NCI-H187 treated with DMSO at 0.1 percent for 48 hours (cell line): ENCODE measurements at places on chromosomes 6 and 20.

GRCh38 chr6:41405941-41406727 is 70.7 kb downstream of the NCR2 start:
- no peak for DNase-seq

- no peak for DNase-seq
These were observed 34.0 kb downstream of the ZC3H12D start for GRCh38 chr6:149450679-149451375.

GRCh38 chr6:147154454-147154853 is 49.8 kb upstream of the STXBP5 start:
- DNase-seq, result no peak

- DNase-seq, result no peak
These were observed 23.7 kb downstream of the TRAM2 start for GRCh38 chr6:52553158-52553557.

DNA sequence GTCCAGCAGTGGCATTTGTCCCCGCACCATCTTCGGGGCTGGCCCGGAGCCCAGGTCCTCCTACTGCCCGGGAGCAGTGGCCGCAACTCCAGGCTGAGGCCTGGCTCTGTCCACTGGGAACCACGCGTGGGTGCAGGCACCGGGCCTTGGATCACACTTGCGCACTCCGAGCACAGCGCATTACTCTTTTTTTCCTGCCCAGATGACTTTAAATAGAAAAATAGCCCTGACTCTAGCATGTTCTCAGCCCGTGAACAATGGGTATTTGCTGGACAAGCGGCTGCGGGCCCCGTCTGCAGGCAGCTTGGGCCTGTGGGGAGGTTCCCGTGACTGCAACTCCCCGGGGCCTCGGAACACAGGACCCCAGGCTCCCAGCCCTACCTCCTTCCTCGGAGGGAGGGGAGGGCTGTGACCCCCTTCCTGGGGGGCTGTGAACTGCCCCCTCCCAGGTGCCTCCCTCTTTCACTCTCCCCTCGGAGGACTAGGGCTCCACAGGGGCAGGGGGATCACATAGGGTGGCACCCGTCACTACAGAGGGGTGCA is 162.2 kb downstream of the TBXT start:
- DNase-seq, result no peak

GRCh38 chr20:62352402-62353288 is 14.5 kb downstream of the LAMA5 start:
- DNase-seq, result no peak

DNA sequence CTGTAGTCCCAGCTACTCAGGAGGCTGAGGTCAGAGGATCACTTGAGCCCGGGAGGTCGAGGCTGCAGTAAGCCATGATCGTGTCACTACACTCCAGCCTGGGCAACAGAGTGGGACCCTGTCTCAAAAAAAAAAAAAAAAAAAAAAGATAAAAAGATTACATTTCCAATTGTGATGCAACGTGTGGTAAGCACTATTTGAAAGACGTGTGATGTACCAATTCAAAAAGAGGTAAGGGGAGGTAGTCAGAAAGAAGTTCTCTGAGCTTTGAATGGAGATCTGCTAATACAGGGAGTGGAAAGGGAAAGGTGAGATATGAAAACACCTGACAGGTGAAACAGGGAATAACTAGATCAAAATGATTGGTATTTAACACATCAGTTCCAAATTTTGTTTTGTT is 11.9 kb downstream of the GOPC start:
- no peak for DNase-seq

GRCh38 chr6:167589615-167589940 is 237.1 kb upstream of the AFDN start:
- no peak for DNase-seq

DNA sequence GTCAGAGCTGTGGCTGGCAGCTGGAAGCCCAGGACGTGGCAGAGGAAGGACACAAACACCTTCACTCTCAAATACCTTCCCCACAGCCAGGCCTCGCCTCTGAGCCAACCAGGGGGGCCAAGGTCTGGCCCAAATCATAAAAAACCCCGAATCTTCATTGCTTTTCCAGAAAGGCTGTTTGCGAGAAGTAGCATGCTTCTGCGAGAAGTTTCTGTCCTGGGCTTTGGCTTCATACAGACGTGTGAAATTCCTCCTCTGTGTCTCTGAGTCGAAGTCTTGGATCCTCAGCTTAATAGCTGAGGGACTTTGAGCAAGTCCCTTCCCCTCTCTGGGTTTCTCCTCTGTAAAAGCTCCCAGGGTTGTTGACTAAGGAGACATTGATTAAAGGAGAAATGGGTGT is 63.0 kb downstream of the CHMP4B start:
- no peak for DNase-seq

GRCh38 chr6:122222761-122223160 is 176.7 kb upstream of the HSF2 start:
- no peak for DNase-seq

DNA sequence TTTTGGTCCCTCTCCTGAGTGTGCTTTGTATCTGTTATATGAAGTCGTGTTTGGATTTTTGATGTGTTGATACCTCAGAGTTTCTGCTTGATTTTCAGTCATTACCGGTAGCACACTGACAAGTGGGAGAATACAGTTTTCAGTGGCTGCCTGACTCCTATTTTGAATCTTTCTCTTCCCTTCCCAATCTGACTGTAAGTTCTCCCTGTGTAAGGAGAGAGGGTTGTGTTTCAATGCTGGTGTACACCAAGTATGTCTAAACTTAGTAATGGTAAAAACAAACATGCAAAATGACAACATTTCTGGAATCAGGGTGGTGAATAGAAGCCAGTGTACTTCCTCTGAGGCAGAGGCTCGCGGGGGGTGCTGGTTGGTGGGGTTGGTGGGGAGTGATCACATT is 103.4 kb downstream of the HIVEP1 start:
- no peak for DNase-seq

GRCh38 chr6:7241709-7242645 is 71.0 kb downstream of the SSR1 start:
- DNase-seq, result no peak

DNA sequence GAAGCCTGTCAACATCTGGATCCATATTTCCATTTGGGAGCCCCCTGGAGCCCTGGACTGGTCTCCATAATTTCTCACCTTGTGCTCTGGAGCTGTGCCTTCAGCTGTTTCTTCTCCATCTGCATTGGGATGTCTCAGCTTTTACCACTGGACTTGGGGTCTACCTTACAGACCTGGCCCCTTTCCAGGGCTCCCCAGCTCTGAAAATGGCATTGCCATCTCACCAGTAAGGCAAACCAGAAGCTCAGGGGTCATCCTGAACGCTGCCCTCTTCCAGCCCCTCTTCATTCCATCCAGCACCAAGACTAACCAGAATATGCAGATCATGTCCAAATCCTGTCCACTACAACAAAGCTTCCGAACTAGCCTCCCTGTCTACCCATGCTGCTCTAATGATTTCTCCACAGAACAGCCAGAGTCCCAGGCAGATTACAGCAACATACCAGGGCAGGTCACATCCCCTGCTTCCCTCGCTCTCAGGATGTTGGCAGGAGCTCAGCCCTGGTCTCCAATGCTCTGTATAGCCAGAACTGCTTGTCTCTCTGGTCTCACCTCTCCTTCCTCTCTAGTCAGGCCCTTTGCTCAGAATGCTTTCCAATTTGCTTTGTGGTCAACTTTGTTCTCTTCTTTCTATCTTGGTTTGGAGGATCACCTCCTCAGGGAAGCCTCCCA is 17.7 kb upstream of the NNAT start:
- DNase-seq, result no peak

DNA sequence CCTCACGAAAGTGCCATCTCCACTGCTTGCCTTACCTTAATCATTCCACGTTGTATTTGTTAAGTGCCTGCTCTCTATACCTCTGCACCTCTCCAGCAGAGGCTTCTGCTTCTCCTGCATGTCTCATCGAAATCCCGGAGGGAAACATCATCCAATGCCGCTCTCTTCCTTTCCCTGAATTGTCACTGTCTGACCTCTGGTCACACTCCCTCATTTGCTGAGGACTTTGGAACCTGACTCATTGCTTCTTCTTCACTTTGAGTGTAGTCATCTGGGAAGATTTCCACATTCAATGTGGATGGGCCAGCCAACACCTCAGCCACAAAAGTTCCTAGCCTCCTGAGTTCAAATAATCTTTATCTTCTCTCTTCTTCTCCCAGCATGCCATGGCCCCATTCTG is 78.9 kb upstream of the BEND6 start:
- DNase-seq, result no peak

- no peak for DNase-seq
These were observed 12.2 kb downstream of the SF3B5 start for GRCh38 chr6:144083172-144083571.

- DNase-seq, result no peak
These were observed 240.8 kb downstream of the PLCB1 start for GRCh38 chr20:8372824-8373380.
